ENCODE measurements at places on chromosomes 16 and 17.

DNA sequence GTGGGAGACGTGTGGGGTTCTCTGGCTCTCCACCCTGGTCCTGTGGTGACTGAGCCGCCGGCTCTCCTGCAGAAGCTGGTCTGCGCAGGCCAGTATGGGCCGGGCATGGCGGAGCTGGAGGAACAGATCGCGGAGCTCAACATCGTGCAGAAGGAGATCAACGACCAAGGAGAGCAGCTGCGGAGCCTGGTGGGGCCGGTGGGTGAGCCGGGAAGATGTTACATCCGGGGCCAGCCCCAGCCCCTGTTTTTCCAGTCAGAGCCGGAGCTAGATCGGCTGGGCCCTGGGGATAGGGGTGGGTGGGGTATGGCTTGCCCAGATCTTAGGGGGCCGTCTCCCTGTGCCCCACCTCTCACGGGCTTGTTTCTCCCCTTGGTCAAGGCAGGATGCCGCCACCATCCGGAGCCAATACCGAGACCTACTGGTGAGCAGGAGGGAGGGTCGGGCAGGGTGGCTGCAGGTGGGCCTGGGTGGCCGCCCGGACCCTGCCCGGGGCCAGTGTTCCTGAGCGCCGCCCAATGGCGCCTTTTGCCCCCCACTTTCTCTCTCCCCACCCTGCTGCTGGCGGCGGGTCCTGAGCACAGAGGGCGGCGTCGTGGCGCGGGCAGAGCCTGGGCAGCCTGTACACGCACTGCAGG lies 5.0 kb downstream of the EVPLL start:
- DNase-seq = no peak

DNA sequence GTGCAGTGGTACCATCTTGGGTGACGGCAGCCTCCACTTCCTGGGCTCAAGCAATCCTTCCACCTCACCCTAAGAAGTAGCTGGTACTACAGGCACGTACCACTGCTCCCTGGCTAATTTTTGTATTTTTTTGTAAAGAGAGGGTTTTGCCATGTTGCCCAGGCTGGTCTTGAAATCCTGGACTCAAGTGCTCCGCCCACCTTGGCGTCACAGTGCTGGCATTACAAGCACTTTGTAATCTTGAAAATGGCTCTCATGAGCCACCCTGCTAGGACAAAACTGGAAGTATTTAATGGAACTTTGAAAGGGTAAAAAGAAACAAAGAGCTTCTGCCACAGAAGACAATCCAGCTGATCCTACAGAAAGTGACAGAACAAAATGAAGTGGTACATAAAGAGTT lies 9.2 kb downstream of the SUMO2 start:
- no peak for DNase-seq

- DNase-seq = peak; percentile 88
These were observed 3.2 kb upstream of the TMEM88 start for GRCh38 chr17:7851438-7852261.

GRCh38 chr16:75911896-75912295 lies 185.6 kb upstream of the CPHXL start:
- no peak for DNase-seq

- no peak for DNase-seq
These were observed 370.0 kb downstream of the CDH11 start for GRCh38 chr16:64751906-64752305.

DNA sequence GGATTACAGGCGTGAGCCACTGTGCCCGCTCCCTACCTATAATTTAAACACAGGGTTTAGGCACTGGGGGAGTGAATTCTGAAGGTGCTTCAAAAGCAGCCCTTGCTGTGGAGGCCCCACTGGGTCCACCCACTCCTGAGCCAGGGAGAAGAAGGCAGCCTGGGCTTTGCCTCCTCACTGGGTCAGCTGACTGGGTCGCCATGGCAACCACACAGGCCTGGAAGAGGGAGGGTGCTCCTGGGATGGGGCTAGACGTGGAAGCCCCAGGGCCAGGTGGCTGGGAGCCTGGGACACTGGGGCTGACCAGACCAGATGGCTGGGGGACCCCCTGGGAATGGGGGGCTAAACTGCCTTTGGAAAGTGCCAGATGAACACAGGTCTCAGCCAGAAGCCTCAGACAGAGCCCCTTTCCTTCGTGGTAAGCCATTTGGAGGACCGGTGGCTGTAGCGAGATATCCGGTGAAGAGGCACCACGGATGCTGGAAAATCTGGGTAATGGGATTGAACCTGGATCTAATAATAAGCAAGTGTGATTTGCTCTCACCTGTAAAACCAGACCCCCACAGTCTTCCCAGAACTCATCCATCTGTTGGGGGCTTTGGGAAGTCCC lies 32.9 kb downstream of the TRARG1 start:
- DNase-seq = no peak

- DNase-seq = no peak
These were observed 5.3 kb downstream of the MNT start for GRCh38 chr17:2395258-2396181.

GRCh38 chr16:6484081-6484480 lies 848.6 kb upstream of the RBFOX1 start:
- DNase-seq = no peak

DNA sequence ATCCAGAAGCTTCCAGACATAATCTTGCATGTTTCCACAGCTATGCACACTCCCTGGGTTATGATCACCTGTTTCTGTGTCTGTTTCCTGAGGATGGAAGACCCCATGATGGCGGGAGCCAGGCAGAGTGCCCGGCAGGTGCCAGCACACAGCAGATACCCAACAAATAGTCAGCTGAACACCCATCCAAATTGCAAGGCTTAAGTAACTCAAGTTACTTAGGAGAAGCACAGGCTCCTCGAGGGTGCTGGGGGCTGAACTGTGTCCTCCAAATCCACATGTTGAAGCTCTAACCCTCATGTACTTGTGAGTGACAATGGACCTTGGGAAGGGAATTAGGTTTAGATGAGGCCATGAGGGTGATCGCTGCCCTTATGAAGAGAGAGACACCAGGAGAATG lies 79.5 kb upstream of the DOC2B start:
- no peak for DNase-seq

- DNase-seq = no peak
These were observed 113.0 kb upstream of the CIBAR2 start for GRCh38 chr16:85225257-85225656.

DNA sequence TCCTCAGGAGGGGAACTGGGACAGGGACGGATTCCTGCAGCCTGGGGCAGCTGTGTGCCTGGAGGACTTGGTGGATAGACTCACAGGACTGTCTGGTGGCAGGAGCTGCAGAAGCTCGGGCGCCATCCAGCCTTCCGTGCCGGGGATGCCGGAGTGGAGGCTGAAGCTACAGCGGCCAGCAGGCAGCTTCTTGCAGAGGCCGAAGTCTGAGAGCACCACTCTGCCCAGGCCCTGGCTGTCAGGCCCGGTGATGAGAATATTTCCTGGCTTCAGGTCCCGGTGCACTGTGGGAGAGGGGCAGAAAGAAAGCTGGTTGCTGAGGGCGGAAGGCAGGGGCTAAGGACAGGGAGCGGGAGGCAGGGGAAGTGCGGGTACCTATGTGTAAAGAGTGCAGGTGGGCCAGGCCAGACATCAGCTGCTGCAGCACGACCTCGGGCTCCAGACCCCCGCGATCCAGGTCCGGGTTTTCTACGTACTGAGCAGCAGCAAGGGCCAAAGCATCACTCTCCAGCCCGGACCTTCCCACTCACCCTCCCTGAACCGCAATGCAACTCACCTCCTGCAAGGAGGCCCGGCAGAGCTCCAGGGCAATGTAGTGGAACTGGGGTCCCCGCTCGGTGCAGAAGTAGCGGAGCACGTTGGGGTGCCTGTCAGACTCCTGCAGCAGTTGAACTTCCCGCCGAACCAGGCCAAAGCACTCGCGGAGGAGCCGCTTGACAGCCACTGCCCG lies 16.1 kb downstream of the PLK1 start:
- DNase-seq = no peak
